ENCODE measurements at places on chromosomes 7 and 10.

GRCh38 chr7:43118313-43118712 is 5.9 kb downstream of the HECW1 start:
- H3K27ac ChIP-seq: no peak overlapping the region
- DNase-seq: no peak
- H3K4me3 ChIP-seq: no peak overlapping the region
- H3K27me3 ChIP-seq: peaks cover 1% of the 10 kb centered on the region
- H3K36me3 ChIP-seq: no peaks in the 10 kb centered on the region

DNA sequence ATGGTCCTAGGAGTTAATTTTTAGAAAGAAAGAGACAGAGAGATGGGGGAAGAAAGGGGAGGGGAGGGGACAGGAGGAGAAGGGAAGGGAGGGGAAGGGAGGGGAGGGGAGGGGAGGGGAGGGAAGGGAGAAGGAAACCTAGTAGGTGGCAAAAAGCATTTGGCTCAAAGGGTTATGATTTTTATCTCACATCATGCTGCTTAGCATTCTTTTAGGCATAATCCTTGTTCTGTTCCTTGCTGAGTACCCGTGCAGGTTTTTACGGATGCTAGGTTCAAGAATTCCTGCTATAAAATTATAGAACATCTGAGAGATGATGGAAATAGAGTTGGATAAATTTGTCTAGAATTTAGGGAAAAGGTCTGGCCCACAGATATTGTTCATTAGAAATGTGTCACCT is 132.4 kb upstream of the PRSS1 start:
- no peaks in the 10 kb centered on the region for H3K36me3 ChIP-seq
- no peak overlapping the region for H3K4me3 ChIP-seq
- no peak overlapping the region for H3K27ac ChIP-seq
- no peaks in the 10 kb centered on the region for H3K4me1 ChIP-seq
- no peaks in the 10 kb centered on the region for H3K27me3 ChIP-seq

GRCh38 chr7:80881351-80881900 is 37.4 kb downstream of the SEMA3C start:
- no peaks in the 10 kb centered on the region for H3K27me3 ChIP-seq
- H3K27ac ChIP-seq: no peak overlapping the region
- H3K4me3 ChIP-seq: no peak overlapping the region

- H3K4me1 ChIP-seq: no peaks in the 10 kb centered on the region
- H3K27me3 ChIP-seq: no peaks in the 10 kb centered on the region
- H3K4me3 ChIP-seq: no peak overlapping the region
- no peaks in the 10 kb centered on the region for H3K36me3 ChIP-seq
These were observed 163.7 kb downstream of the AHR start for GRCh38 chr7:17462131-17462631.

DNA sequence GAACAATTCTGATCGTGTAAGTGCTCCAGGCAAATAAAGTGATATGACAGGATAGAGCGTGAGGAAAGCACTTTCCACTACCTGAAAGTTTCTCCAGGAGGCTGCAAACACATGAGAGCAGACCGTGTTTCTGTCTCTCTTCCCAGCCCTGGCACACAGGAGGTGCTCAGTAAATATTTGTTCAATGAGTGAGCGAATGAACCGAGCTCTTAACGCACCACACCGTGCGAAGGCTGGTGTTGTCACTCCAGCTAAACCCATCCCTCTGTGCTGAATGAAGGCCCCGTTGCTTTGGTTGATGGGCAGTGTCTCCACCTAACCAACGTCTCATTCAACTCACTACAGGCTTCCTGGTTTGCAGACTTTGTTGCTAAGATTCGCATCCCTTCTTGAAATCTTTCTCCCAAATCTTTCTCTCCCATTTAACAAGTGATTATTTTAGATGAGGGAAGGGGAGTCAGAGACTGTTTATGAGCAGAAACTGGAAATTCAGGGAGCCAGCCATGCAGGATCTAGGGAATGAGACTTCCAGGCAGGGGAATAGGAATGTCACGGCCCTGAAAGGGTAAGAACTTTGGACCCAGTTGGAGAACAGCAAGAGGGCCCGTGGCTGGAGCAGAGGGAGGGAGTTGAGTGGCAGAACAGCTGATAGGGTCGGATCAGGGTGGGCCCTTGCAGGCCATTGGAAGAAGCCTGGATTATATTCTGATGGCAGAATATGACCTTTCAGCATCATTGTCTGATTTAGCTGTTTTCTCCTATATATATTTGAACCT is 282.6 kb downstream of the CAMK1D start:
- H3K4me1 ChIP-seq: no peaks in the 10 kb centered on the region
- DNase-seq: no peak
- H3K4me3 ChIP-seq: no peak overlapping the region
- H3K36me3 ChIP-seq: no peaks in the 10 kb centered on the region

- no peaks in the 10 kb centered on the region for H3K4me1 ChIP-seq
- H3K36me3 ChIP-seq: no peaks in the 10 kb centered on the region
- H3K27ac ChIP-seq: no peak overlapping the region
- H3K4me3 ChIP-seq: no peak overlapping the region
These were observed 121.7 kb upstream of the TRIM24 start for GRCh38 chr7:138338361-138338760.

GRCh38 chr7:387132-388022 is 97.4 kb downstream of the FOXL3 start:
- no peak for DNase-seq
- no peak overlapping the region for H3K4me3 ChIP-seq
- H3K27ac ChIP-seq: no peak overlapping the region
- H3K36me3 ChIP-seq: no peaks in the 10 kb centered on the region
- H3K27me3 ChIP-seq: no peaks in the 10 kb centered on the region

- no peaks in the 10 kb centered on the region for H3K36me3 ChIP-seq
- no peak overlapping the region for H3K27ac ChIP-seq
- no peak overlapping the region for H3K4me3 ChIP-seq
These were observed 415.8 kb upstream of the MKI67 start for GRCh38 chr10:128541926-128542475.

- H3K27ac ChIP-seq: no peak overlapping the region
- peaks cover 2% of the 10 kb centered on the region for H3K4me1 ChIP-seq
- peak; percentile 76 for DNase-seq
- no peaks in the 10 kb centered on the region for H3K36me3 ChIP-seq
These were observed 151.6 kb downstream of the KIAA1217 start for GRCh38 chr10:24360282-24361127.

GRCh38 chr7:50185951-50186682 is 93.1 kb upstream of the ZPBP start:
- H3K36me3 ChIP-seq: no peaks in the 10 kb centered on the region
- DNase-seq: no peak

GRCh38 chr7:157875230-157876179 is 538.7 kb downstream of the DNAJB6 start:
- H3K27ac ChIP-seq: no peak overlapping the region
- DNase-seq: no peak
- H3K36me3 ChIP-seq: no peaks in the 10 kb centered on the region

DNA sequence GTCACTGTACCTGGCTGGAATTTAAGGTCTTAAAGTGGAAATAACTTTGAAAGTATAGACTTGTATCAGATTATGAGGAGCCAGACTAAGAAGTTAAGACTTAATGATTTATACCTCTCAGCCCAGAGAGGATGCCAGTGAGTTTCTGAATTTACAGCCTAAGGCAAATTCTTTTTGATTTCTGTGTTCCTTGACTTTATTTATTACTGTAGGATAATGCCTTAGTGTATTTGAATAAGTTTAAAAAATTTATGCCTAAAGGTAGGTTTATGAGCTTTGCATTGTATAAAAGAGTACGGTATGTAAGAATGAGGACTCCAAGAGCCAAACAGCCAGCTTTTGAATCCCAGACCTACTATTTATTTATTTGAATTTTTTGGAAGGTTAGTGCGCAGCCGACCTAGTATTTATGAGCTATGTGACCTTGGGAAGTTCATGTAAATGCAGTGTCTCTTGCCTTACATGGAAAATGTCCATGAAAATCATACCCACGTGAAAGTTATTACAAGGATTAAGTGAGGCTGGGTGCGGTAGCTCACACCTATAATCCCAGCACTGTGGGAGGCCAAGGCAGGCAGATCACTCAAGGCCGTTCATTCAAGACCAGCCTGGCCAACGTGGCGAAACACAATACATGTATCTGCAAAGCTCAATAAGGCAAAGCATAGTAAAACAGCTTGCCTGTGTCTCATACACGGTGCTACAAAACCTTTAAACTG is 174.6 kb downstream of the AUTS2 start:
- no peak for DNase-seq
- H3K4me1 ChIP-seq: no peaks in the 10 kb centered on the region
- H3K27me3 ChIP-seq: no peaks in the 10 kb centered on the region
- H3K36me3 ChIP-seq: no peaks in the 10 kb centered on the region
- H3K4me3 ChIP-seq: no peak overlapping the region
- no peak overlapping the region for H3K27ac ChIP-seq
